ENCODE measurements at places on chromosomes 1 and 21. TPM values are rescaled to one million over a fixed set of nuclear protein-coding genes. Genes with fewer than 3 reads are reported as not detected.
A peak's percentile ranks its signal among the peaks of the same experiment; 100 is the strongest.

DNA sequence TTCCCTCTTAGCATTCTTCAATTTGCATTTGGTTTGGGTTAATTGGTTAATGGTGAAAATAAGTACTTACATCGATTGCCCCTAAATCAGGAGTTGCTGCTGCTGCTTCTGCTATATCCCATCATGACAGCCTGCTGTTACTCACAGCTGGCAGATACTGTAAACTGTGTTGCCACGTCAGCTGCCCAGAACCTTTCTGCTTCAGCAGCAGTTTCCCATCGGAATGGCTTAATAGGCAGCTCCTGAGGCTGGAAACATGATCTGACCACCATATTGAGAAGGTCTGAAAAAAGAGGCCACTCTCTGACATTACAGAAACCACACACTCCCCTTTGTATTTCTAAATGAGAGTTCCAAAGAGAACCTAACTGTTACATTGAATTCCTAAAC is 14.3 kb upstream of the SEC16B start:
- DNase-seq, result no peak

DNA sequence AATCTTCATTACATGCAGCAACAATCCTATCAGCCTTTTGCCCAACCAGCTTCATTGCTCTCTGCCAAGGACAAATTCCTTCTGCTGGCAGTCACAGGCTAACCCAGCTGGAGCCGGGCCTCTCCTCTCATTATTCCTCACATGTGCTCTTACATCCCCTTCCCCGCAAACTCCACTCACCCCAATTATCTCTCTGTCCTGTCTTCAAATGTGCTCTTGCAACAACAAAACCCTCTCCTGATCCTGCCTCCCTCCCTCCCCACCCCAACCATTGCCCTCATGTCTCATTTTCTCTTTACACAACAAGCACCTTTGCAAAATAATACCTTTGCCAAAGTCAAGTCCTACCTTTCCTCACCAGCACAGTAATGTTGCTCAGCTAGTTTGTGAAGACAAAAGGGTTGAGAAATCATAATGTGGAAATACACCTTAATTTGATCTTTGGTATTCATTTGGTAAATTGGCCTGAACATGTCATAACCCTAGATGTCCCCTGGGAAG is 36.0 kb upstream of the DHCR24 start:
- no peak for DNase-seq

Gene PPM1J
- total RNA-seq, result 1.5 TPM

DNA sequence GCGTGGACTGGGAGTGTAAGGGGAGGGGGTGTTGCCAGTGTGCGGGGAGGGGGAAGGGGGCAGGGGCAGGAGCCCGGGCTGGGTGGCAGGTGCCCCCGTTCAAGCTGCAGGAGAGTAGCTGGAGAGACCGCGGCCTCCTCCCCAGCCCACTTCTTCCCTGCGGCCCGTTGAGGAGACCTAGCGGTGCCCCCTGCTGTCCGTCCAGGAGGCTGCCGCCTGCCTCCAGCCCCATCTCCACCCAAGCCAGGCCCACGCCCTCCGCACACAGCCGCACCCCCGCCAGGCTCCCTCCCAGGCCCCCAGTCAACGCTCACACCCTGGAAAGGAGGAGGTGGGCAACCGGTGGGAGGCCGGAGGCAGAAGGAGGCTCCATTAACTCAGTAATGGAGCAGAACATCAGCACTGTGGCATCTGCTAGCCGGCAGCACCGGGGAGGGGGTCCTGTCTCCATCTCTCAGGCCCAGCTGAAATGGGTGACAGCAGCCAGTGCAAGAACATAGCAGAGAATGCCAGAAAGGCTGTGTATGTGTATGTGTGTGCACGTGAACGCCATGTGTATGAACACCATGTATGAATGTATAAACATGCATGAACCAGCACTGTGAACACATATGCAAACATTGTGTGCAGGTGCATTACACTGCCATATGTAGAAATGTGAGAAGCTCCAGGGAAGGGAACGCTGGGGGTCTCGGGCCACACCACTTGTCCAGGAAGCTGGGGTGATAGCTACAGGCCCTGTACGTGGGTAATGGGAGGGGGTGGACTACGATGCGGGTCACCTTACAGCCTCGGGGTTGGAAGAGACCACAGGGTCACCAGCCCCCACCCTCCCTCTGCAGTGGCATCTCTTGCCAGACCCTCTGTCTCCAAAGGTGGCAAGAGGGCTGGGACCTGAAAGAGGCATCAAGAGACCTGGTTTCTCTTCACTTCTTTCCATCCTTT is 84.6 kb downstream of the SYT2 start:
- no peak for DNase-seq

Gene CIART
- total RNA-seq, result 1.4 TPM

DNA sequence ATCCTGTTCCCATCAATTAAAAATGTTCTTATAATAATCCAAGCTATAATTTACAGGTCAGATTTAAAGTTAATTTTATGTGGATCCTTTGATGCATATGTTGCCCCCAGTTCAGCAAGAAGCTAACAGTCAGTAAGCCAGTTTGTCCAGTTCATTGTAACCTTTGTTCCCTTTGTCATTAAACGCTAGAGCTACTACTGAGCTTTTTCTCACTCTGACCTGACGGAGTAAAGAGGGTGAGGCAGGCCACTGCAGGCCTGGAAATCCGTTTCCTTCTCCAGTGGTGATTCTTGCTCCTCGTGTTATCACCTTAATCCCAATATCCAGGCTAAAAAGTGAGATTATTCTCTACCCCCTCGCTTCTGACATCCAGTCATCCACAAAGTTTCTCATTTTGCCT is 10.2 kb downstream of the YBX1 start:
- no peak for DNase-seq

- DNase-seq, result no peak
These were observed 124.7 kb downstream of the SYF2 start for GRCh38 chr1:25107643-25108010.

GRCh38 chr1:164740000-164740526 is 181.1 kb downstream of the PBX1 start:
- DNase-seq, result no peak

GRCh38 chr1:40029608-40030007 is 10.9 kb upstream of the CAP1 start:
- no peak for DNase-seq

- DNase-seq, result no peak
These were observed 78.0 kb downstream of the NID1 start for GRCh38 chr1:235986869-235987268.

GRCh38 chr1:221268295-221268694 is 389.1 kb downstream of the HLX start:
- DNase-seq, result no peak

Gene CFHR5
- total RNA-seq, result not detected

DNA sequence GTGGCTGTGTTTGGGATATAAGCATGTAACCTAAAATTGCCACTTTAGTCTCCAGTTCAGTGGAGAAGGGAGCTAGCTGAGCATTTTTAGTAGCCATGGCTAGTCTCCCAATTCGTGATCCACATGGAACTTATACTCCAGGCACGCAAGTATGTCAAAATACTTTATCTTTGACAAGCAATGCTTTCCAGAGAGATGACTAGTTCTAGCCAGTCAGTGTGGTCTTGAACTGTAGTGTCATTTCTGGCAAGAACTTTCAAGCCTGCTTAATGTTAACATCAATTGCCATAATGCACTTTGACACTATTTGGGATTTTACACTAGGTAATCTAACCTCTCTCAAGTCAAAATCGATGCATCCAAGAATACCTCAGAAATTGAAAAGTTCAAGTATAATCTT is 660.0 kb downstream of the PTPRC start:
- DNase-seq, result no peak

Gene GUCA2B
- total RNA-seq, result not detected

- no peak for DNase-seq
These were observed 221.9 kb upstream of the DUSP10 start for GRCh38 chr1:221963742-221964141.

- no peak for DNase-seq
These were observed 9.6 kb upstream of the TNFRSF25 start for GRCh38 chr1:6475381-6476133.

- no peak for DNase-seq
These were observed 42.0 kb downstream of the C1orf198 start for GRCh38 chr1:230826166-230826875.

GRCh38 chr1:181514298-181515290 is 31.3 kb downstream of the CACNA1E start:
- DNase-seq, result peak; percentile 54

Gene OR2T12
- total RNA-seq, result not detected

Gene F11R
- 29.8 TPM for total RNA-seq

- no peak for DNase-seq
These were observed 301.7 kb upstream of the VAMP3 start for GRCh38 chr1:7469255-7469938.

DNA sequence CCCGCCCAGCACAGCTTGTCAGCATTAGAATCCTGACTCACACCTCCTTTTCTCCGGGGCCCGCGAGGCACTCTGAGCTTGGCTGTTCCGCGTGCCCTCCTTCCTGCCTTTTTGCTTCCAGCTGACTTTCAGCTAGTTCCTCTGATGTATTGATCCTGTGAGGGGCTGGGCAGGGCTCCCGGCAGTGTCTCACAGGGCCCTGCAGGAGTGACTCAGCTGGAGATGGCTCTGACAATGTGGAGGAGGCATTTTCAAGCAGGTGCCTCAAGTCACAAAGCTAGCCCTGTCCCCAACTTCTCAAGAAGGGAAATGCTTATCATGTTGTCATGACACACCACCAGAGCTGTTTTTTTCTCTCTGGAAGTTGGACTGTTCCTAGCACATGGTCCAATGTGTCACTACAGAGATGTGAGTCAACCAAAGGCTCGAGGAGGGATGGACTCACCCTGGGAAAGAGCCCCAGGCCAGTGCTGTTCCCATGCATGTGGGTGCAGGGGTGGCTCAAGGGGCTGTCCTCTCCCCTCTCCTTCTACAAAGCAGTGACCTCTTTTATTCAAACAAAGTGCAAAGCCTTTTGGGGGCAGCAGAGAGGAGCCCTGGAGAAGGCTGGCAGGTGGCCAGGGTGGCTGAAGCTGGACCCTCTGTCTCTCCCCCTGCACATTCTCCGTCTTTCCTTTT is 30.6 kb downstream of the SYT6 start:
- DNase-seq, result no peak

Gene DARS2
- total RNA-seq, result 32.7 TPM

GRCh38 chr1:31761883-31762282 is 2.3 kb downstream of the ADGRB2 start:
- DNase-seq, result no peak

- DNase-seq, result no peak
These were observed 19.4 kb downstream of the JAK1 start for GRCh38 chr1:64946916-64947315.

DNA sequence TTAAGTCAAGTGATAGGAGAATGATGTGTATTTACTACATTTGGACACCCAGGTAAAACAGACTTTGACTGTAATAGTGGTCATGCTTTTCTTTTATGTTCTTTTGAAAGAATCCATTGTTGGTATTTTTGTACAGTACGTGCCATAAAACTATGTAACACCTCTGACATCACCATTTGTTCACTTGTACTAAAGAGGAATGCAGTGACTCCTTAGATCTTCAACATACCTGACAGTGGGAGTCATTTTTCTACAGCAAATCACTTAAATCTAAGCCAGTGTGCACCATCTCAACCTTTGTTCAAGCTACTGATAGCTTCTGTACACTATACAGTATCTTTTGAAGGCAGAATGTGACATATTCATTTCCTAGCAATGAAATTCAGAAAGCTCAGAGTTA is 6.3 kb upstream of the PLD5 start:
- DNase-seq, result no peak

Gene DLGAP3
- 0.15 TPM for total RNA-seq

Gene SPRR2E
- not detected for total RNA-seq

DNA sequence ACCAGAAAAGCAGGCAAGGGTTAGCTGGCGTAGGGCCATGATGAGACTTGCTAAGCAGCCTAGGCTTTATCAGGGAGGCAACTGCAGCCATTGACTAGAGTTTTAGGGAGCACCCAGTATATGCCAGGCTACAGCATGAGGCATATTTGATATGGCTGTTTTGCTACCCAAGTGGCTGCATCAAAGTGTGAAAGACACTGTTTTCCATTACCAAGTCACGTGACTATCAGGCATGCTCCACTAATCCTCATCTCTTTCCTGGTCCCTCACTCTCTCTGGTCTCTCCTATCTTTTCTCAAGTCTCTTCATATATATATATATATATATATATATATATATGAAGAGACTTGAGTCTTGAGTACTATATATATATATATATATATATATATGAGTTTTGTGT is 206.7 kb upstream of the POU3F1 start:
- DNase-seq, result no peak

Gene NR0B2
- not detected for total RNA-seq

DNA sequence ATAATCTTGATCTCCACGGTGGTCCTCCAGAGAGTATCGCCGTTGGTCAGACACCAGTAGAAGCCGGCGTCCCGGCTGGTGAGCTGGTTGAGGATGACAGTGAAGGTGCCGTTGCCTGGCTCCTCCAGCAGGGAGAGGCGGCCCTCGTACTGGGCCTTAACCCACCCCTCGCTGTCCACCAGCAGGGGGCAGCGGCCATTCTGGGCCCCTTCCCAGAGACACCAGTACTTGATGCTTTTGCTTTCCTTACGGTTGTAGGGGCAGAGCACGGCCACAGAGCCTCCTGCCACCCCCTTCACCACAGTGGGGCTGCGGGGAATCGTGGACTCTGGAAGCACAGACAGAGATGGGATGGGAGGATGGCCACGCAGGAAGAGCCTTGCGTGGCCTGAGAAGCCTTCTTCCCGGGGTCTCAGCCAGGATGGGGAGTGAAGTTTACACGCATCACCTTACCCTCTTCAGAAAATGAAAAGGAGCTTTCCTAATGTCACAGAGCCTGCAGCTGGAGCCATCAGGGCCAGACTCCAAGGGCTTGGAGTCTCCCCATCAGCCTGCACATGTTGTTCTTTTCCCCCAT is 10.7 kb downstream of the PIGR start:
- DNase-seq, result no peak

Gene LCE2A
- not detected for total RNA-seq

- DNase-seq, result no peak
These were observed 2.4 kb upstream of the CYP2J2 start for GRCh38 chr1:59928996-59929395.

GRCh38 chr1:7783178-7783711 is 846 bp upstream of the PER3 start:
- no peak for DNase-seq

Gene PTAFR
- total RNA-seq, result 25.5 TPM

Gene GCSAML
- not detected for total RNA-seq

GRCh38 chr1:215617979-215618378 is 50.9 kb downstream of the KCTD3 start:
- DNase-seq, result no peak
